ENCODE measurements at places on chromosomes 4 and X. TPM values are rescaled to one million over a fixed set of nuclear protein-coding genes. Genes with fewer than 3 reads are reported as not detected.

- no peaks in the 10 kb centered on the region for H3K27me3 ChIP-seq
- no peak overlapping the region for H3K4me3 ChIP-seq
- no peak for DNase-seq
- H3K4me1 ChIP-seq = no peaks in the 10 kb centered on the region
Measured at GRCh38 chr4:41632481-41633073, 94.6 kb downstream of the LIMCH1 start.

- no peak for DNase-seq
- H3K36me3 ChIP-seq = no peaks in the 10 kb centered on the region
- H3K4me3 ChIP-seq = no peak overlapping the region
- H3K27ac ChIP-seq = no peak overlapping the region
Measured at GRCh38 chrX:135185795-135186443, 14.7 kb upstream of the CT55 start.

GRCh38 chrX:40835526-40835925, 100.2 kb upstream of the MED14 start:
- no peaks in the 10 kb centered on the region for H3K36me3 ChIP-seq
- DNase-seq = no peak
- no peaks in the 10 kb centered on the region for H3K4me1 ChIP-seq
- no peak overlapping the region for H3K4me3 ChIP-seq
- H3K27me3 ChIP-seq = no peaks in the 10 kb centered on the region

The EDNRA gene
- total RNA-seq = not detected
